Astrocyte of the spinal cord (primary cell): ENCODE measurements at places on chromosomes 6 and 20.
A peak's percentile ranks its signal among the peaks of the same experiment; 100 is the strongest.

DNA sequence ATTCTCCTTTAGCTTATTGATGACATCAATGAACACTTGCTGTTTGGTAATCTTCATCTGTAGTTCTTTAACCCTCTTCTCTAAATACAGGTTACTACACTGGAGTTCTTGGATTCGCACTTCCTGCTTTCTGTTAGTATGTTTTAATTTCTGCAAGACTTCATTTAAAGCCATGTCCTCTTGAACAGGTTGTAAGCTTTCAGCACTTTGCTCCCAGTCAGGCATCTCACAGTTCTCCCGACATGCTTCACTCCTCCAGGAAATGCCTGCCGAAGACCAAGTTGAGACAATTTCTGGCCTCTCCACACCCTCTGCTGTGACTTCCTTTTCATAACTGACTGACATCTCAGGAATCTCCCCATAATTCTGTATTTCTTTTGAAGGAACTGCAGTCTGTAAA lies 15.8 kb downstream of the CAGE1 start:
- DNase-seq = no peak

DNA sequence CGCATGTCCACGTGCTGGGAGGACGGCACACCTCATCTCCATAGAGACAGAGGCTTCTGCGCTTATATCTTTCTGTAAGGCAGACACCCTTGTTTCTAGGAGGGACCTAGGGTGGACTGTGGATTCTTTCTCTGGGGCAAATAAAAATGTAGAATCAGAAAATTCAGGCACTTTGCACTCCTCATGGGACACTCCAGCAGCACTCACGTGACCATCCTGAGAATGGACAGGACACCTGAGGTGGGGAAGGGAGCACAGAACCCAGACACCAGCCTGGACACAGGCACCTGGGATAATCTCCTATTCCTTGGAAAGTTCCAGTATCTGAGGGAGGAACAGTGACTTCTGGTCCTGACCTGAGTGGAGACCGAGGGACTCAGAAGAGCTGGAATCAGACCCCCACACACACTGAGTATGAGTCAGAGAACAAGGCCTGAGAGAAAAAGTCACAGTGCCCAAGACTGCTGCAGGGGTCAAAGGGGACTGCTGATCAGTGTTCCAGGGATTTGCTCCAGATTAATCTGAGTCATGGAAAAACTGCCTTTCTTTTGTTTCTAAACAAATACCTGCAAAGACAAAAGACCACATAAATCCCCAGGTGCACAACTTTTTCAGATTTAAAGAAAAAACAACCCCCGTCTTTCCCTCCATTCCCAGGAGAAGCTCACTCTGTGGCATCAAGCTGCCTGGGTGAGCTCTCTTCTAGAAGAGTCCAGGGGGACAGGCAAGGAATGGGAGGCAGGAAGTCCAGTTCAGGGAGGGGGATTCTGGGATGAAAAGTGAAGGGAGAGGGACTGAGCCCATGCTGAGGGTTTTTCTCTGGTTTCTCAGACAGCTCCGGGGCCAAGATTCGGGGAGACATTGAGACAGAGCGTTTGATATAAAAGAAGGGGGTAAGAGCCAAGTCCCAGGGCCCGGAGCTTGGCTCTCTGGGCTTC lies 35.6 kb upstream of the MICB start:
- no peak for DNase-seq

- no peak for DNase-seq
Observed at GRCh38 chr6:144176043-144176442, 25.7 kb downstream of the STX11 start.

- no peak for DNase-seq
Observed at GRCh38 chr6:154166140-154166539, 127.1 kb downstream of the OPRM1 start.

GRCh38 chr20:13819885-13820645 lies 35.2 kb downstream of the NDUFAF5 start:
- DNase-seq = peak; percentile 60

- DNase-seq = peak; percentile 90
Observed at GRCh38 chr6:22236626-22237414, 60.0 kb downstream of the PRL start.

GRCh38 chr6:166360243-166361076 lies 18.1 kb upstream of the SFT2D1 start:
- DNase-seq = peak; percentile 71

DNA sequence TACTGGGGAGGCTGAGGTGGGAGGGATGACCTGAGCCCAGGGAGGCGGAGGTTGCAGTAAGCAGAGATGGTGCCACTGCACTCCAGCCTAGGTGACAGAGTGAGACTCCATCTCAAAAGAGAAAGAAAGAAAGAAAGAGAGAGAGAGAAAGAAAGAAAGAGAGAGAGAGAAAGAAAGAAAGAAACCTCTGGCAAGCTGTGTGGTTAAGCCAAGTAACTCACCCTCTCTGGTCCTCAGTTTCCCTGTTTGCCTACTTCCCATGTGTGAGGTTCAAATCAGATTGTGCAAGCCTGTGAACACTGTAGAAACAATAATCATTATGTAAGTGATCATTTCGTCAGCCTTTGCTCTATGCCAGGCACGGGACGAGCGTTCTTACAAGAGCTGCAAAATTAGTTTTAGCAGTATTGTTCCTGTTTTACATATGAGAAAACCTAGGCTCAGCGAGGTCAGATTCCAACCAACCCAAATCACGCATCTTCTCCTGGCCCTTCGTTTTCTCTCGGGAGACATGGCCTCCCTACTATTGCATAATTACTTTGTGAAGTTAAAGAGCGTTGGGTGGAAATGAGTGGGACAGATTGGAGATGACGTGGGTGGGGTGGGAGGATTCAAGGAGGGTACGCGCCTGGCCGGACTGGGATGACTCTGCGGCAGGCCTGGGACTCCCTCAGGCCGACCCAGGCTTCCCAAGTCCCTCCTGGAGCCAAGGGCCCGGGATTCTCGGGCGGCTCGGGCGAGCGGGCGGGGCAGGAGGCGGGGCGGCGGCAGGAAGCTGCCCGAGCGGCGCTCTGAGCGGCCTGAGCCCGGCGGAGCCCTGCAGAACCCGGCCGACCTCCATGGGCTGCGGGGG lies at the start of gene SNX21:
Gene SNX21, plus strand, starts transcription at position 770 of the 853 bp plus-strand sequence. CDS start 121 bp downstream, outside the sequence.
- DNase-seq = peak; percentile 92

DNA sequence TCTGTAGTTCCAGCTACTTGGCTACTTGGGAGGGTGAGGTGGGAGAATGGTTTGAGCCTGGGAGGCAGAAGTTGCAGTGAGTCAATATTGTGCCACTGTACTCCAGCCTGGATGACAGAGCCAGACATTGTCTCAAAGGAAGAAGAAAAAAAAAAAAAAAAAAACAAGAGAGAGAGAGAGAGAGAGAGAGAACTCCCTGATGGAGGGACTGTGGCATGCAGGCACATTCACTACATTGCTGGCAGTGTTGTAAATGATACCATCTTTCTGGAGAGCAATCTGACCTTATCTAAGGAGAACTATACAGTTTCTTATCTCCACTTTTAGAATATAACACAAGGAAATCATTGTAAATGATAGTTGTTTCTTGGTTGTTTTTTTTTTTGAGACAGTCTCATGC lies 85.1 kb downstream of the MDN1 start:
- no peak for DNase-seq

GRCh38 chr20:62308102-62308822 lies 5.5 kb downstream of the ADRM1 start:
- DNase-seq = no peak

GRCh38 chr20:9928281-9928737 lies 89.4 kb upstream of the PAK5 start:
- DNase-seq = no peak

- DNase-seq = no peak
Observed at GRCh38 chr20:38623061-38623460, 21.5 kb downstream of the ARHGAP40 start.

- DNase-seq = no peak
Observed at GRCh38 chr20:20002101-20002998, 14.8 kb upstream of the NAA20 start.

GRCh38 chr6:168130168-168130696 lies 51.2 kb upstream of the FRMD1 start:
- DNase-seq = no peak

DNA sequence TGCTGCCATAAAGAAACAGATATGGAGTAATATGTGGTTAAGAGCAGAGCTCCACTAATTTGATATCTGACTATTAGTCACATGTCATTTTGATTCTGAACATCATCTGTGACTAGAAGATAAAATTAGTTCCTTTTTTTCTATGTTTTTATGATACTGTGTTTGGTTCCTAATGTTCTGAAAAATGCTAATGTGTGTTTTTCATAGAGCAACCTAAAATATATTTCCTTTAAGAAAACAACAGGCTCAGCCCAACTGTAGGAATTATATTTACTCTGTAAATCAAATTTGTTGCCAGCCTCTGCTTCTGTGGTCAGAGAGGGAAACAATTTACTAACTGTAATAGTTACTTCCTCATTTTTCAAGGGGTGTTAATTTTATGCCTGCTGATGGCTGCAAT lies 33.3 kb upstream of the TXLNB start:
- no peak for DNase-seq

GRCh38 chr6:39294899-39295298 lies 19.3 kb downstream of the KCNK17 start:
- no peak for DNase-seq

- DNase-seq = peak; percentile 37
Observed at GRCh38 chr6:82268301-82268846, 20.8 kb upstream of the IBTK start.

DNA sequence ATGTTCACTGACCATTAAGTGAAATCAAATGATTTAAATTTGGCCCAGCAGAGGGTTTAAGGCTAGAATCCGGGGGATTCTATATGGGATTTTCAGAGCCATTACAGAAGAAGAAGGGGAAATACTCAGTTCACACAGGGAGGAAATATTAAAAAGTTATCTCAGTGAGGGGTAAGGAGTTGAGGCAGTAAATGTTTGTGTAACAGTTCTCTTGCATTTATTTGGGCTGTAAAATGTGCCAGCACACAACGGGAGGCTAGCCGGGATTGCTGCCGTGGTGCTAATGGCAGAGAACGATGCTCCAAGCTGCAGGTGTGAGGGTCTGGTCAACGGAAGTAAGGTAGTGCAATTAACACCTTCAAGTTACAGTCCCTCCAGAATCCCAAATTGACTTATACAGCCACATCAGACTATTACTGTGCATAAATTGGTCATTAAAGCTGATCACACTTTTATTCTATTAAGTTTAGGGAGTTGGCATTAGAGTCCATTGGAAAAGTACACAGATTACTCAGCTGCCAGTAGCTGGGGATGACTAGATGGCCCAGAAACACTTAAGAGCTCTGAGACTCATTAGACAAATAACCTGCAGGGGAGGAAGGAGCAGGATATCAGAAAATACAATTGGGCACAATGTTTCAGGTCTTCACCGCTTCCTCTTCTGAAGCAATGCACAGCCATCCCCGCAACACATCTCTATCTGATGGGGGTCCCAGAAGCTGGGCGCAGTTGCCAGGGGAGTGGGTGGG lies 31.3 kb downstream of the PPP1R3G start:
- DNase-seq = no peak

DNA sequence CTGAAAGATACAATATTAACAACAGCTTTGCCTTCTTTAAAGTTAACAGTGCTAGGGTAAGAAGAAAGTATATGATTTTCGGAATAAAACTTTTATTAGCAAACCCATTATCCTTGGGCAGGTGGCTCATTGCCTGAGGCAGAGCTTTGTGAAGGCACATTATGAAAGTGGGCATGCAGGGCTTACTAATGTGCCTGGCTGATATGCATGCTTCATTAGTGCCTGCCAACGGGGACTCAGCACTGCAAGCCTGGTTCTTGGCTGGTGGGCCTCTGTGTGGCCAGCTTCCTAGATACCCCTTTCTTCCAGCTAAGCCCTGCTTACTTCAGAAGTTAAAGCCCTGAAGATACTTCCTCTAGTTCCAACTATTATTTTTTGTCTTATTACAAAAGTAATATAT lies 481.6 kb downstream of the ADGRB3 start:
- DNase-seq = no peak

DNA sequence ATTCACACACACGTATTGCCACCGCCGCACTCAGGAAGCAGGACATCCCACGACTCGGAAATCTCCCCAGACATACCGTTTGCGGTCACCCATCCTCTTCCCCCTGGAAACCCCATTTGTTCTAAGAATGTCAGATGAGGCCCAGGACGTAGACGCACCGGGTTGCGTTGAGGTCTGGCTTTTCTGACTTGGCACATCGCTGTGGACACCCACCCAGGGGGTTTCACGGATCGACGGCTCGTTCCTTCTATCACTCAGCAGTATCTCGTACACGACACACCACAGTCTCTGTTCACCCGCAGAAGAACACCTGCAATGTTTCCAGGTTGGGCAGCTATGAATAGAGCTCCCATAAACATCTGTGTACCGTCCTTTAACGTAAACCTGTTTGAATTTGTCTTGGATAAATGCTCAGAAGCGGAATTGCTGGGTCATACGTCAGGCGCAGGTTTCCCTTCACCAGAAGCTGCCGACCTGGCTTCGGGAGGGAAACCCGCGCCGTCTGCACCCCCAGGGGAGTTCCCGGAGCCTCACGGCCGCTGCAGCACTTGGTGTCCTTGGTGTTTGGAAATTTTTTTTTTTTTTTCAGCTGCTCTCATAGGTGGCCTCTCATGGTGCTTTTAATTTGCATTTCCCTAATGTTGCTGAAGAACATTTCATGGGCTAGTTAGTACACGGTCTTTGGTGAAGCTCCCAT lies 9.3 kb upstream of the EEF1A2 start:
- DNase-seq = no peak

DNA sequence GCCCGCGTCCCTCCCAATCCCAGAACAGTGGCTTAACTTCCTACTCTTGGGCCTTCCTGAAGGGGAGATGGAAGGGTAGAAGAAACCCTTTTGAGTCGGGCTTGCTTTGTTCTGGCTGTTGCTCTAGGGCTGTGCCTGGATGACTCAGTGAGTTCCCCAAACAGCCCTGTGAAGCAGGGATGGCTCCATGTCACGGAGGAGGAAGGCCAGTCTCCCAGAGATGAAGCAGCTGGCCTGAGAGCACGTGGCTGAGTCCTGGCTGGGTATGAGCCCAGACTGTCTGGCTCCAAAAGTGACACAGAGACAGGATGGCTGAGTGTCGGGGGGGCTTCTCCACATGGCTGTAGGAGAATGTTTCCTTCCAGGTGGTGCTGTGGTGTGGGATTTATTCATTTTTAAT lies 4.6 kb downstream of the SYTL3 start:
- peak; percentile 65 for DNase-seq

GRCh38 chr20:46122071-46122470 lies 4.0 kb downstream of the CD40 start:
- peak; percentile 71 for DNase-seq
